ENCODE measurements at places on chromosomes 16 and 17. TPM values are rescaled to one million over a fixed set of nuclear protein-coding genes. Genes with fewer than 3 reads are reported as not detected.

The DPH1 gene
- 36.1 TPM for total RNA-seq

The KRTAP4-6 gene
- not detected for total RNA-seq

The CCDC154 gene
- total RNA-seq = 0.96 TPM

The FSCN2 gene
- 11.0 TPM for total RNA-seq

The ZNF385C gene
- not detected for total RNA-seq

The HBQ1 gene
- not detected for total RNA-seq

The KIAA0513 gene
- total RNA-seq = 13.8 TPM

The TPPP3 gene
- 1.6 TPM for total RNA-seq

Measured in smooth muscle cell of the pulmonary artery (primary cell).